ENCODE measurements at places on chromosomes 11 and 22.

GRCh38 chr11:131371791-131372104, 1.3 kb downstream of the NTM start:
- no peak for DNase-seq

- no peak for DNase-seq
Observed at GRCh38 chr11:123903932-123904331, 2.0 kb downstream of the OR8D4 start.

GRCh38 chr22:27416511-27417420, 384.8 kb downstream of the MN1 start:
- no peak for DNase-seq

- DNase-seq: no peak
Observed at GRCh38 chr11:95996621-95997235, 72.8 kb upstream of the MTMR2 start.

GRCh38 chr11:67996622-67997474, 7.0 kb downstream of the UNC93B1 start:
- peak; percentile 76 for DNase-seq

DNA sequence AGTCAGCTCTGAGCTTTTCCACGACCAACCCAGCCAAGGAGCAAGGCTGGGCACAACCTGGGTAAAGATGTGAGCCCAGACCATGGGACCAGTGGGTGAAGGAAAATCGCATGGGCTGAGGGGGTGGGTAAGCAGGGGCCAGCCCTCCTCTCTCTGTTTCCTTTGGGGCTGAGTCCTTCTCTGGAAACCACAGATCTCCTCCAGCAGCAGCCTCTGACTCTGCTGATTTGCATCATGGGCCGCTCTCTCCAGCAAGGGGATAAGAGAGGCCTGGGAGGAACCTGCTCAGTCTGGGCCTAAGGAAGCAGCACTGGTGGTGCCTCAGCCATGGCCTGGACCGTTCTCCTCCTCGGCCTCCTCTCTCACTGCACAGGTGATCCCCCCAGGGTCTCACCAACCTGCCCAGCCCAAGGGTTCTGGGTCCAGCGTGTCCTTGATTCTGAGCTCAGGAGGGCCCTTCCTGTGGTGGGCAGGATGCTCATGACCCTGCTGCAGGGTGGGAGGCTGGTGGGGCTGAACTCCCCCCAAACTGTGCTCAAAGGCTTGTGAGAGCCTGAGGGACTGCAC, 67.8 kb downstream of the GGTLC2 start:
- DNase-seq: no peak

DNA sequence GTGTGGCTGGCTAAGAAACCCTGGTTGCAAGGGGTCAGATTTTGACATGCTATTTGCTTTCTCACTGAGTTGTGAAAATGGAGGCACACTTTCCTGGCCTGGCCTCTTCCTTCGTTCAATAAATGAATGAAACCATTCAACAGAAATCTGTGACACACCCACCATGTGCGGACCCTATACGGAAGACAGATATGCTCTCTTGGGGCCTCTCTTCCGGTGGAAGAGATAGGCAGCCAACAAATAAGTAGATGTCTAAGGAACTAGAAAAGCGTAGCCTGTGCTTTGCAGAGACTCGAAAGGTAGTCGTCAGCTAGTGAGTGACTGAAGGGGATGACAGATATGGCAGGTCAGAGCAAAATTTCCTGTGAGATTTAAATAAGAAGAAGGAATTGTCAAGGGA, 5.3 kb downstream of the KCNQ1OT1 start:
- peak; percentile 23 for DNase-seq

DNA sequence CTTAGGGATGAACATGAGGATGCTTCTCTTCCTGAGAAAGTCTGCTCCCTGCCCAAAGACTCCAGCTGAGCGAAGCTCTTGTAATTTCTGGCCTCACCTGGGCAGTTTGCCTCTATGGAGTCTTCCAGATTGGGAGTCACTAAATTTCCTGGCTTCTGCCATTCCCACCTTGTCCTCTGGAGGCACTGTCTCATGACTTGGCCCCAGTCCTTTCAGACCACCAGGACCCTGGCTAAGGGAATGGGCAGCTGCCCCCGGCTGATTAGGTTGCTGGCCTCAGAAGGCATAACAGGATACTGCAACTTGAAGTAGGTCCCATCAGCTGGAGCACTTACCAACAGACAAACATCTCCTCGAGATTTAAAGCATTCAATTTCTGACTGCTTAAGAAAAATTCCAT, 128.1 kb upstream of the SPON1 start:
- DNase-seq: no peak

DNA sequence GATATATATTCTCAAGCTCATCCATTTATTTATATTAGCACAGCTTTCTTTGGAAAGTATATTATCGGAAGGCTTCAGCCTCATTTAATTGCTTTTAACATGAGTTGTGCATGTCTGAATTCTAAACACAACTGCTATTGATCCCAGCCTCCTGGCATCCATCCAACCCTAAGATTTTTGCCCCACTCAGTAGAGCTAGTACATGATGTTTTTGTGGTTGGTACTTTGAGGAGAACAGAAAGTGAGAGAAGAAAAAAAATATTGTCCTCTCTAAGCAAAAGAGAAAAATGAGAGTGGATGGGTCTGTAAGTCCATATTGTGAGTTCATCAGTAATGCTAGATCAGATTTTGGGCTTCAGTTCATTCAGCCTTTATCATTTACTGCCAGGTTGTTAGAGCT, 198.7 kb downstream of the DDX10 start:
- DNase-seq: no peak

DNA sequence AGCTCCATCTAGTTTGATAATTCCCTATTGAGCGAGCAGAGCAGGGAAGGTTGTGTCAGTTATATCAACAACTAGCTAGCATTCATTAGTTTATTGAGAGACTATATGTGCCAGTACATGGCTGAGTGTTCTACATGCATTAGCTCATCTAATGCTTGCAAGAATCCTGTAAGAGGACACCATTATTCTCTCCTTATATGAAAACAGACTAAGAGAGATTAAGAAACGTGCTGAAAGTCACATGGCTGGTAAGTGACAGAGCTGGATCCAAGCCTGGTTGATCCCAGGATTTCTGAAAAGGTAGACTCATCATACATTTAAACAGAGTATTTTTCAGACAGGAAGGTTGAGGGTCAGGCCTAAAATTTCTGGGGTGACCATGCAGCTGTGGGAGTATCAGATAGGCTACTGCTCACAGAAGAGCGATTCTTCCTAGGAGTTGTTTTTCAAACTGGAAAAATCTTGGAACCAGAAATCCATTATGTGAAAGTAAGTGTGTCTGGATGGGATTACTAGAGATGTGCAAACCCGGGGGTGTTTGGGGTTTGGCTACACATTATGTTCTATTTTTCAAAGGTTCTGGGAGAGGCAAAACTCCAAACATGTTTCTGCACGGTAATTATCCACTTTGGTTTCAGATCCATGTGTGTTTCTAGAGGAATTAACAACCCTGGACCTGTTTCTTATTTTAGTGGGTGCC, 213.3 kb downstream of the FAM76B start:
- DNase-seq: no peak

GRCh38 chr22:23705358-23705757, 14.5 kb downstream of the RGL4 start:
- no peak for DNase-seq

DNA sequence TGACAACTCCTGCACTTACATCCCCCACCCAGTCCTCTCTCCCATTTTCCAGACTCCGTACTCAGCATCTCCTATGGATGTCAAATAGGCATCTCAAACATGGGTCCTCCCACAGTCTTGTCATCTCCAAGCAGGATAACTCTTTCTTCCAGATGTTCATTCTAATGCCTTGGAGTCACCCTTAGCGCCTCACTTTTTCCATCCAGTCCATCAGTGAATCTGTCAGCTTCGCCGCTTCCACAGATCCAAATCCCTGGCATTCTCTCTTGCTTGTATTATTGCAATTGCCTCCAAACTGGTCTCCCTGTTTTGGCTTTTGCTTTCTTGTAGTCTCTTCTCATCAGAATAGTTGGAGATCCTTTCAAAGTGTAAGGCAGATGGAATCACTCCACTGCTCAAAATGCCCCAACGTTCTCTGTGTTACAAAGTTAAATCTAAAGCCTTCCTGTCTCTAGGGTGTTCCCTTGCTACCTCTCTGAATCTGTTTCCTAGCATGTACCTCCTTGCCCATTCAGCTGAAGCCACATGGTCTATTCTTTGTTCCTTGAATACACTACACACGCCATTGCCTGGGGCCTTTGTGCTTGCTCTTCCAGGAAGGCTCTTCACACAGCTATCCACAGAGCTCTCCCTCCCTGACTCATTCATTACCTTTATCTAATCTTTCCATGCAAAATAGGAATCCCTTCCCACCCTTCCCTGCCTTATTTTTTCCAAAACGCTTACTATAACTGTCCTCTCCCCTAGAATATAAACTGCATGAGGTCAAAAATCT, 64.8 kb downstream of the UBASH3B start:
- DNase-seq: no peak

DNA sequence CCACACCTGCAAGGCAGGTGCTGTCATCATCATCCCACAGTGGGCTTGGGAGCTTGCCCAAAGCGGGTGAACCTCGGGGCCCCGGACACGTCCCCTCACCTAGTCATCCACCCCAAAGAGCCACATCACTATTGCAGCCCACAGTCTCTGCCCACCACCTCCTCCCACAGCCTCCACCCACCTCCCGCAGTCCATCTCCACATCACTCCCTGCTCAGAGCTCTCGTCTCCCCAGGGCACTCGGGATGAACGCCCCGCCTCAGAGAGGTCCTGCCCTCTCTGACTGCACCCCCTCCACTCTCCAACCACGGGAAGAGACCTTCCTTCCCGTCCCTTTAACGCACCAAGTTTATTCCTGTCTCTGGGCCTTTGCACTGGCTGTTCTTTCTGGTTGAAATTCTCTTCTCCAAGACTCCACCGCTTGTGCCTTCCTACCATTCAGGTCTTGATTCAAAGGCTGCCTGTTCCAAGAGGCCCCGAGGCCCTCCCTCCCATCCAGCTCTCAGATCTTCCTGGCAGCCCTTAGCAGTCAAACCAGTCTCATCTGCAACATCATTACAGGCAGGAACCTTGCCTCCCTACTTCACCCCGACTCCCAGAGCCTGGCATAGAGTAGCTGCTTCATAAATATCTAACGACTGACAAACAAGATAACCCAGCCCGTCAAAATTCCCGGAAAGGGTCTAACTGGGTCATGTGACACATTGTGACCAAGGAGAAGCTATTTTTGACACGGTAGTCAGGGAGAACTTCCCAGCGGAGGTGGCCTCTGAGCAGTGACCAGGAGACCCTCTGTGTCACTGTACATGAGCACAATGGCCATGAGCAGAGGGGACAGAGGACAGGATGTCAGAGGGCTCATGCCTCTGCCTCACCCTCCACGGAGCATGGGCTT, 11.1 kb downstream of the KCNJ4 start:
- DNase-seq: no peak

DNA sequence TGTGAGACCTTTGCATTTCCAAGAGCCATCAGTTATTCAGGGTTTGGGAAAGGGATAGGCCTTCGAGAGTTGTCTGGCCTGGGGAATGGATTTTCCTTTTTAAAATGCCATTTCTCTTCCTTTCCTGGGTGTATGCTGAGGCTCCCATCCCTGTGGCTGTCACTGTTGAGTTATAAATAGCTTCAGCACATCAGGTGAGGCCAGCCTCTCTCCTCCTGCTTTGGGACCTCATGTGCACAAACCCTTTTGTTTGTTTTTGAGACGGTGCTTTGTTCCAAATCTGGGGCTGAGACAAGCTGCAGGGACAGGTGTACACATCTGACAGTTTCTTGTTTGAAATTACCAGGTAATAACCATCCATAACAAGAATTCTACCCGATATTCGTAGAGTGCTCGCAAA, 1.3 kb downstream of the TEF start:
- DNase-seq: no peak

DNA sequence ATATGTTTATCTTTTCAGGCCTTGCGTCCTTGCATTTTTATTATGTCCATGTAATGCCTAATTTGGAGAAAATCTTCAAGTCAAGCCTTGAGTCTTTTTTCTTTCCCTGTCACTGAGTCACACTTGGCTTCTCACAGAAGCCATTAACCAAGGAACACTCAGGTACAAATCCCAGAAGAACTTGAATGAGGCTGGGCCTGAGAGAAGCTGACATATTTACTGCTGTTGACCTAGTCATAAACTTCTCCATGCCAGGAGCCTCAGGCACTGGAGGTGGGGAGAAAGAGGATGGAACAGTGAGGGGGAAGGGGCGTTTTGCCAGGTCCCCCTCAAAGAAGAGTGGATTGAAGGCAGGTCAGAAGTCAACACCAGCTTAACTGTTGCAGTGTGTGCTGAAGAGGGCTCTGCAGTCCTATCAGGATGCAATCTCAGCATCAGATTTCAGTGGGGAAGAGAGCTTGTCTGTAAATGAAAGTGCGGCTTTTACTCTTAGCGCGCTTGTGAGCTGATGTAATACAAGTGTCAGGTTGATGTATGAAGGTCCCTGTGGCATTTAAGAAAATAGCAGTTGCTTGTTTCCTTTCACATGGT, 526.0 kb downstream of the ETS1 start:
- no peak for DNase-seq

DNA sequence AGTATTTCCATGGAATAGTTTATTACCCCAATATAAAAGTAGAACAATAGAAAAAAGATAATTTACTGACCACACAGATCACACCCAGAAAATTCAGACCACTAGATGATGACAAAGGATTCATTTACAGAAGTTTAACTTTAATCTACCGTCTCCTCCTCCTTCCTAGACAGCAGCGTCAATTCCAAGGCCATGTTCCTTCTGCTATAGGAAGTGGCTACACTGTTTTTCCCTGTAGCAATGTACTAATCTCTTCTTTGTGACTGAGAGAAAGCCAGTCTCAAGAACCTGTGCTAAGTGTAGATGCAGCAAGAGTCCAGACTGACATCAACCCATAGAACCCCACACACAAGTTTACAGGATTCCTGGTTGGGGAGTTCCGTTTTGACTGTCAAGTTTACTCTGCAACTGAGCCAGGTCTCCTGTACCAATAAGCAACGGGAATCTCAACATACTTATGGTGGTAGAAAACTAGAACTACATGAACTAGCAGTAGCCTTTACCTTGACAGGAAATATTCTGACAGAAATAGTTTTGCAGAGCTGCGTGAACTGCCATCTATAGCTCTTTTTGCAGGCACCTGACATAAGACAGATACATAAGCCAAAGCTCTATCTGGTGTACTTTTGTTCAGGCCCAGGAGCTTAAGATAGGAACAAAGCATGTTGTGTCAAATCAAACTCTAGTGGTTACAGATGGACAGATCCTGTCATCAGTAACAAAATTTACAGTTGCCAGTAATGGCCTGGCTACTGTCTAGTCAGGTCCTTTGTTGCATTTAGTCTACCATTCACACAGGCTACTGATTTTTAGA, 42.9 kb downstream of the MRTFA start:
- DNase-seq: no peak

- DNase-seq: no peak
Observed at GRCh38 chr11:106958517-106959248, 59.6 kb downstream of the GUCY1A2 start.

GRCh38 chr11:130886704-130887103, 29.6 kb downstream of the SNX19 start:
- DNase-seq: no peak

DNA sequence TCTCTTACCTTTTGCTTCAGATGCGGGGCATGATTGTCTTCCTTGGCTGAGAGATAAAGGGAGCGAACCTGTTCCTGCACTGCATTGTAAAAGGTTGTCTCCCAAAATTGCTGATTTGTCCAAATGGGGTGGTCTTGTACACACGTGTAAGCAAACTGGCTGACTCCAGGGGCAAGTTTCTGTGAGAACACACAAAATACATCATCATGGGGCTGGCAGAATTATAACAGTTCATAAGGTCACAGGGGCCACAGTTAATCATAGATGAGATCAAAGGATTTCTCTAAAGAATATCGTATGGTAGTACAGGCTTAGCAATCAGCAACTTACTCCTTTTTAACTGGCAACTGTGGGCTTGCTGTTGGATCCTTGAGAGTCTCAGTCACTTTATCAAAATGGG, 194.3 kb downstream of the SWAP70 start:
- no peak for DNase-seq

All from suprapubic skin (tissue), 4 donors.